CD4-positive, alpha-beta T cell treated with Interleukin-6 at 100 ng/mL for 8 hours (primary cell): ENCODE measurements at places on chromosomes 5 and 9.

DNA sequence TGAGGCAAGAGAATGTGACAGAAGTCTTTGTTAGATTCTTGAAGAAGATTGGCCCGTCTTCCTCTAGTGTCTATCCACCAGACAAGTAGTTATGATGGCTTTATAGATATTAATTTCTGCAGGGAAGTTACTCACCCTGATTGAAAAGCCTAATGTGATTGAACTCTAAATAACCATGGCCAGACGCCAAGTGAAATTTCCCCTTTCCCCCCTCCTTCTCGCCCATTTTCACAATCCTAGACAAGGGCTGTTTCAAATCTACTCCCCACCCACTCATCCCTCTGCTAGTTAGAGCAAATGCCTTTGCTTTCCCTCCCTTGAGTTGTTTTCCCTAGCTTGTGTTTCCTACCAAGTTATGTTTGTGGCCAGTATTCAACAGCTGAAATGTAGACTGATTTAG lies 182.5 kb downstream of the TMEM167A start:
- DNase-seq = no peak

GRCh38 chr5:14161825-14162556 lies 18.8 kb downstream of the TRIO start:
- no peak for DNase-seq

- DNase-seq = no peak
Observed at GRCh38 chr5:109914906-109915305, 225.2 kb downstream of the MAN2A1 start.

- no peak for DNase-seq
Observed at GRCh38 chr5:43016217-43016779, 23.8 kb downstream of the ANXA2R start.

GRCh38 chr9:82091100-82091499 lies 102.5 kb downstream of the SPATA31D1 start:
- no peak for DNase-seq
